ENCODE measurements at places on chromosomes 2 and 18.
A peak's percentile ranks its signal among the peaks of the same experiment; 100 is the strongest.

DNA sequence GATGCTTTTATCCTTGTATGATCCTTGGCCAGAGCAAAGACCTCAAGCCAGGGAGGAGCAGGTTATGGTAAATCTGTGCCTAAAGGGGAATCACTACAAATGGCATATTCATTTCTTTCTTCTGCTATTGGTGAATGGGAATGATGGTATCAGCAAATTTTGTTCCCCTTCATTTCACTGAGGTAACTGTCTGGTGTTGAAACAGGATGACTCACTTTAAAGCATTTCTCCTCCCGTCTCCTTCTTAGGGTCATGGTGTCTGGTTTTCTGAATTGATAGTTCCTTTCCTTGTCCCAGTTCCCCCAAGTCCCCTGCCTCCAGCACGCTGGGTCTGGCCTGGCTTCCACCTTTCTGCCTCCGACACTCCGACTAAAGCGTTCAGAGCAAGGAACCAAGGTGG lies 109.2 kb downstream of the MREG start:
- no peak for DNase-seq

GRCh38 chr2:43708178-43708577 lies 31.9 kb upstream of the C1GALT1C1L start:
- no peak for DNase-seq

DNA sequence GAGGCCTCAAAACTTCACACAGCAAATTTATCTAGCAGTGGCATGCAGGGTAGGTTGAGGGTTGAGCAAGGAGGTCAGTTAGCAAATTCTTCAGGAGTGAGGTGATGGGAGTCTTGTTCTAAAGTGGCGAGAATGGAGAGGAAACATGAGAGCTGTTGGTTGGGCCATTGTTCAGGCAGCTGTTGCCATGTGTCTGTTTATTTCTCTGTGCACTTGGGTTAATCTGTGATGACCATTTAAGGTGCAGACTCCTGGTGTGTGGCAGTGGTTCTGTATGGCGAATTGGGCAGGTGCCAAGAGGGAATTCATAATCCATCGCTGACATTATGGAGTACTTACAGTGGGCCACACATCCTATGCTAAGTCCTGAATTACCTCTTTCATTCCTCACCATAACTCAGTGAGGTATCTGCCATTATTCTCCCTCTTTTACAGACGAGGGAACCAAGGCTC lies 30.4 kb downstream of the TMEM178A start:
- DNase-seq: no peak

DNA sequence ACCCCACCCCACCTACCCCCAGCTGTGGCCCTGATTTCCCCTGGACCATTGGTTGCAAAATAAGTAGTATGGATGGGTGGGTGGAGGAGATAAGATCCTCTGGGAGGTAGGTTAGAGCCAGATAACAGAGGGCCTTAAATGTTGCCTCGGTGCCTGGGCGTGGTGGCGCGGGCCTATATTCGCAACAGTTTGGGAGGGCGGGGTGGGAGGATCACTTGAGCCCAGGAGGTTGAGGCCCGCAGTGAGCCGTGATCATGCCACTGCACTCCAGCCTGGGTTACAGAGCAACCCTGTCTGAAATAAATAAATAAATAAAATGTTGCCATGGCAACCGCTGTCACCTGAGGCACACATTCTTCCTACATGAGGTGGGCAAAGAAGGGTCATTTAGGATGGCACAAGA lies 103.3 kb upstream of the GATA6 start:
- no peak for DNase-seq

DNA sequence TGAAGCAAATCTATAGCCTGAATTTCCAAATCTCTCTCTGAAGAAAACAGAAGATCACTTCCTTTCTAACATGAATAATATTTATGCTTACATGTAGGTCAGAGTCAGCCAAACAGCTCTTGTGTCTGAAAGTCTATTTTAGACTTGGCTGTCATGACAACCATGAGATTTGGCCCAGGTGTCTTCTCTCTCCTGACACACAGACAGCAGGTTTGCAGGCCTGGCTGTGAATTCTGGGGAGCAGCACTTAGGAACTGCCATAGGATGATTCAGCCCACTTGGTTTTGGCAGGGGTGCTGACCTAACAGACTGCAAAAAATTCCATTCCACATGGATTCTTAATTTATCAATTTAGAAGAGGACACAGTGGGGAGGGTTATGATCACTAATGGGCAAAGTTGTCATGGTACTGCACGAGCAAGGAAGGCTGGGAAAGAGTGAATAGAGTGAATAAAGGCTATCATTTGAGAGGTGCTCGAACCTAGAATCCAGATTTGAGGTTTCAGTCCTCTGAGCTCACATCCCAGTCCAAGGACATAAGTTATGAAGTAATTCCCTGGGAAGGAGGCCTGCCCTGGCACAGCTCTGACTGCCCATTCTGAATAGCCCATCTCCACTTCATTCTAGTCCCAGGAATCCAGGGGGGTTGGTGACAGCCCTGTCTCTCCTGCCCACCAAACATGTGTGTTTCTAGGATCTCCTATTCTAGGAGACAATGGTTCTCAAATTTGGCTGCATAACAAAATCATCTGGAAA lies 453.9 kb upstream of the TRIB2 start:
- peak; percentile 26 for DNase-seq

DNA sequence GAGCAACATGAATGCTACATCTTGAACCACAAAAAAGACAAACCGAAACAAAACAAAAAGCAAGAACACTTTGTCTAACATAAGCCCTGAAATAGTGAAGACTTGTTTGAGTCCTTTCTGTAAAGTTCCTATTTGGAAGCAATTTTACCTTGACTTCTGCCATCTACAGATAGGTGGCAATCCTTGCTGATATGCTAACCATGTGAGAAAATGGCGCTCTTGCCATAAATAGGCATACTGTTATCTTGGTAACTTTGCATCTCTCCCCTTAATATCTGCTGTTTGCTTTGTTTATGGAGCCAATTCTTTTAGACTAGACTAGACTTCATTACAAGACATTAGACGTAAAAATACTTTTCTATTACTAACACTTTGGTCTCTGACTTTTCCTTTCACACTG lies 49.4 kb upstream of the PNPT1 start:
- DNase-seq: no peak
